ENCODE measurements at places on chromosomes 7 and 10.

GRCh38 chr10:124612611-124613498, 131.3 kb downstream of the FAM53B start:
- DNase-seq: no peak

DNA sequence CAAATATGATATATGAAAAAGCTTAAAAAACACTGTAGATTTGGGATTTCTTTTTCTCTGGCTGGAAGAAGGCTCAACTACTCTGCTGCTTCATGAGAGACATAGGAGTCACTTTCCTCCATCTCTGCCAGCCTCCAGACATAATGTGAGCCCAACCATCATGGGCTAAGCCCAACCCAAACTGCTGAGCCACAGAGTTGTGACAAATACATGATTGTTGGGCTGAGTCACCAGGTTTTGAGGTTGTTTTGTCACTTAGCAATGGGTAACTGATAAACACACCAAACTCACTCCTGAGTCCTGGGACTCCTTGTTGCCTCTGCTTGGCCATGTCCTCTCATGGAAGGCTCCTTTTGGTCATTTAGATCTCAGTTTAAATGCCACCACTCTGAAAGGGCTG, 381.8 kb upstream of the FZD8 start:
- no peak for DNase-seq

DNA sequence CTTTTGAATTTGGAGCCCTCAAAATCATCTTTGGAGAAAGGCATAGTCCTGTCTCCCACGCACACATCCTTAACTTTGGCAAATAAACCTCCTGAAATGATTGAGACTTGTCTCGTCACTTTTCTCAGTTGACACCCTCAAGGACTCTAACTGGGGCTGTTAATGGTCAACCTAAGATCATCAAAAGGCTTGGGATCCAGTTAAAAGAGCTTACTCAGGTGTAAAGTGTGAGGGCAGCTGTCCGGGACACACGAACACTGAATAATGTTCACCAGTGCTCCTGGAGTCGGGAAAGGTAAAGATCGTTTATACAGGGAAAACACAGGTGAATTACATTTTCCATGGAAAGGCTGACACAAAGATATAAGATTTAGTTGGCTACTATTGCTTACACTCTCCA, 84.7 kb downstream of the PAXIP1 start:
- DNase-seq: no peak

- DNase-seq: no peak
These were observed 31.9 kb upstream of the AGBL3 start for GRCh38 chr7:134954197-134955082.

DNA sequence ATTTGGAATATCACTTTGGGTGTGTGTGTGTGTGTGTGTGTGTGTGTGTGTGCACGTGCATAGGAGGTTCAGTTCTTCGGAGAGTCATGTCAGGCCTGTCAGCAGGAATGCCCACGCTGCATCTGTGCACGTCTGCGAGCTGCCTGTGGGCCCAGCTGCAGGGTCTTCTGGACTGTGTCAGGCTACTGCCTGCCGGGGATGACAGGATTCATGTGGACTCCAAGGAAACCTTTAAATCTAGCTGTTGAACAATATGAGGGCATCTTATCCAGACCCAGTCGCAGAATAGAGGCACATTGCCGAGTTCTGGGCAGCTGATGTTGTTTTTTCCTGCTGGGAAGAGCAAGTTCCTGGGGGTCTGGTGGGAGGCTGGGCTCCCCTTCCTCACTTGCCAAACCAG, 19.0 kb downstream of the AQP1 start:
- no peak for DNase-seq

DNA sequence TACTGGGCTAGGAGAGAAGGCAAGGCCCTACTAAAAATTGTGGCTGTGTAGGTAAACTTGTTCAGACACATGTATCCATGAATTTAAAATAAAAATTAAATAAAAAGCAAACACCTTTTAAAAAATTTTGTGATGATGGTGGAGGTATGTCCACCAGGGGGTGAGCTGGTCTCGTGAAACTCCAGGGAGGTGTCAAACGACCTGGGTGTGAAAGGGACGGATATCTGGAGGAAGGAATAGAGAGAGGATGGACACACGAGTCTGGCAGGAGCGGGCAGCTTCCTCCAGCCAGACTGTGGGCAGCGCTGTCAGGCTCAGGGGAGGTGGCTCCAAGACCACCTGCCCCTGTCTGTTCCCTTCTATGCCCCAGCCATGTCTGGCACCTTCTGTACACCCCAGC, 34.8 kb upstream of the DMBT1 start:
- no peak for DNase-seq

DNA sequence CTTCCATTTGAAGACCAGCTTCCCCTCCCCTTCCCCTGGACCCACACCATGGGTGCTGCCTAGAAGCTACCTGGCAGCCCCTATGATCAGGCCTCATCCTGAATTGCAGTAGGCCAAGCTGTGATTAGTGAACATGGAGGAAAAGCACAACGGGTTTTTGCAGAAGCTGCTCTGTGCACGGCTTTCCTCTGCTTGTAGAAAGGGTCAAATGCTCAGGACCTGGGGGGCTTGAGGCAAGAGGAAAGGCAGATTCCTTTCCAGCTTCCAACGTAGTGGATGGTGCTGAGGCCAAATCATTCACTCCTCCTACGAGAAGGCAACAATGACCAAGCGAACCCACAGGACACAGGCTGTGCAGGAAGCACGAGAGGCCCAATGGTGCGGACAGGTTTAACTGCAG, 410.3 kb upstream of the SHH start:
- no peak for DNase-seq

- DNase-seq: no peak
These were observed 306.6 kb downstream of the WDR37 start for GRCh38 chr10:1362589-1363445.

DNA sequence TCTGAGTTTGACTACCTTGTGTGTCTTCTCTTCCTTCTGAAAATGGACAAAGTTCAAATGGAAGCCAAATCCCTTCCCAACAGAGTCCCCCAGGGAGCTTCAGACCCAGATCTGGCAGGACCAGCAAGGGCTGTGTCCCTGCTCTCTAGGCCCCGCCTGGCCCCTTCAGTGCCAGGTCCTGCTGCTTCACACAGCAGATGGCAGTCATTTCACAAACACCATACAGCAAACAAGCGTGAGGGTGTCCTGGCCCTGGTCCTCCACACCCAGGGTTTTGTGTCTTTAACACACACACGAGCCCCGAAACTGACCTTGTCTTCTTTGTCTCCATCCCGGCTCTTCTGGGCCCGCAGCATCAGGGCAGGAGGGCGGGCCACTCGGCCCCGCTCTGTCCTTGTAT, 145.0 kb downstream of the TCERG1L start:
- no peak for DNase-seq

- DNase-seq: no peak
These were observed 223.2 kb downstream of the PTPRN2 start for GRCh38 chr7:158364451-158364850.

DNA sequence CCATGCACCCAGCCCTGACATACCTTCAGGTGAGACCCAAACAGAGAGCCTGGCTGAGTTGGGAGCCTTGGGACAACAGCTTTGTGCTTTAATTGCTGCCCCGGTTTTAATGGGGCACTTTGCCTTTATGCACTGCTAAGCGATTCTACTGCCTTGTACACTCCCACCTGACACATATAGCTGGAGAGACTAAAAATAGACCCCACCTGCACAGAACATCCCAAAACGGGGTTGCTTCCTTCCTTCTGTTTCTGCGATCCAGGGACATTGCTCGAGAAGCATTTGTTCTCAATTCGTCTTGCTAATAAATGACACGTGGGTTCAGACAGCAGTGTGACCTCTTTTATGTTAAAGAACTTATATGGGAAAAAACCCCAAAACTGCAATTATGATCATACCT, 258.8 kb upstream of the MYO3A start:
- DNase-seq: no peak

DNA sequence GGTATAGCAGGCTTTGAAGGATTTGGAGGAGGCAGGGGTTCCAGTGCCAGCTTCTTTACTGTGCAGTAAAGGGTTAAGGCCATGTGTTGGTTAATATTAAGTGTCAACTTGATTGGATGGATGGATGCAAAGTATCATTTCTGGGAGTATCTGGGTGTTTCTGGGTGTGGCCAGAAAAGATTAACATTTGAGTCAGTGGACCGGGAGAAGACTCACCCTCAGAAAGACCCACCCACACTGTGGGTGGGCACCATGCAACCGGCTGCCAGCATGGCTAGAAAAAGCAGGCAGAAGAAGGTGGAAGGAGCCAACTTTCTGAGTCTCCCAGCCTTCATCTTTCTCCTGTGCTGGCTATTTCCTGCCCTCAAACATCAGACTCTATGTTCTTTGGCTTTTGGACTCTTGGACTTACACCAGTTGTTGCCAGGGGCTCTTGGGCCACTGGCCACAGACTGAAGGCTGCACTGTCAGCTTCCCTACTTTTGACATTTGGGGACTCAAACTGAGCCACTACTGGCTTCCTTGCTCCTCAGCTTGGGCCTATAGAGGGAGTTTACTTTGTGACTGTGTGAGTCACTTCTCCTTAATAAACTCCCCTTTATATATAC, 6.8 kb upstream of the TRUB1 start:
- DNase-seq: no peak

DNA sequence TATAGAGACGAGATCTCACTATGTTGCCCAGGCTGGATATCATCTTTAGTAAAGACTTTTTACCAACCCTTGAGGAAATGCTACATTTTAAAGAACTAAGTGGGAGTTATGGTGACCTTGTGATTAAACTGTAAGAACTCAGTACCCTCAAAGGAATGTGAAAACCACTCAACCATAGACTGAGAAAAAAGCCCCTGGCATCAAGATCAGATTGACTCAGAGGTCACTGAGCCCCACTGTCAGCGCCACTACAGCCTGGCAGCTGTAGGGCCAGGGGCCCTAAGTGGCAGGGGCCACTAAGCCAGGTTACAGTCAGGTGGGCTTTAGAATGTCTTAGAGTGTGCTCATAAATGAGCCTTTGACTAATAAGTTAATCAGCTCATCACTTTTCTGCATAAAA, 55.9 kb downstream of the APBB1IP start:
- DNase-seq: no peak

DNA sequence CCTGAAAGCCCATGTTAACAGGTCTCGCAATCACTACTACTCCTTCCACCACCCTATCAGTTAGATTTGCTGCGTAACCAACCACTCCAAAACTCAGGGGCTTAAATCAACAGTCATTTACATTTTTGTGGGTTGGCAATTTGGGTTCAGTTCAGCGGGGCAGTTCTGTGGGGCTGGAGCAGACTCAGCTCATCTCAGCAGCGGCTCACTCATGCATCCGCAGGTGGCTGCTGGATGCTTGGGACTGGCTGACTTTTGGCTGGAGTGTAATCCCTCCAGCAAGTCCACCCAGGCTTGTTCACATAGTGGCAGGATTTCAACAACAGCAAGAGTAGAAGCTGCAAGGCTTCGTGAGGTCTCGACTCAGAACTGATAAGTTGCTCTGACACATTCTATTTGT, 79.2 kb downstream of the NEUROD6 start:
- no peak for DNase-seq

DNA sequence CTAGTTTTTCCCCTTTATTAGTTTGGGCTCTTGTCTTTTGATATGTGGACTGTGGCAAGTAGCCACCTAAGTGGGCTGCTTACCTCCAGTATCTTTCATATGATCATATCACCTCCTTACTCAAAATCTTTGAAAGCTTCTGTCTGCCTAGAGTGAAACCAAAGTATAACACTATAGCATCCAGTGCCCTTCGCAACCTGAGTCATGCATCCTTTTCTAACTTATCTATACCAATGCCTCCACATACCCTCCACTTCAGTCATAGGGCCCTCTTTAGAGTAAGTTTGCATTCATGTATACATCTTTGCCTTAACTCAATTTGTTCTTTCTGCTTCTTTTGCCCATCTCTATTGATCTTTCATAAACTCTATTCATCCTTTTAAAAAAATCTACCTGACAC, 15.7 kb upstream of the MACC1 start:
- no peak for DNase-seq

DNA sequence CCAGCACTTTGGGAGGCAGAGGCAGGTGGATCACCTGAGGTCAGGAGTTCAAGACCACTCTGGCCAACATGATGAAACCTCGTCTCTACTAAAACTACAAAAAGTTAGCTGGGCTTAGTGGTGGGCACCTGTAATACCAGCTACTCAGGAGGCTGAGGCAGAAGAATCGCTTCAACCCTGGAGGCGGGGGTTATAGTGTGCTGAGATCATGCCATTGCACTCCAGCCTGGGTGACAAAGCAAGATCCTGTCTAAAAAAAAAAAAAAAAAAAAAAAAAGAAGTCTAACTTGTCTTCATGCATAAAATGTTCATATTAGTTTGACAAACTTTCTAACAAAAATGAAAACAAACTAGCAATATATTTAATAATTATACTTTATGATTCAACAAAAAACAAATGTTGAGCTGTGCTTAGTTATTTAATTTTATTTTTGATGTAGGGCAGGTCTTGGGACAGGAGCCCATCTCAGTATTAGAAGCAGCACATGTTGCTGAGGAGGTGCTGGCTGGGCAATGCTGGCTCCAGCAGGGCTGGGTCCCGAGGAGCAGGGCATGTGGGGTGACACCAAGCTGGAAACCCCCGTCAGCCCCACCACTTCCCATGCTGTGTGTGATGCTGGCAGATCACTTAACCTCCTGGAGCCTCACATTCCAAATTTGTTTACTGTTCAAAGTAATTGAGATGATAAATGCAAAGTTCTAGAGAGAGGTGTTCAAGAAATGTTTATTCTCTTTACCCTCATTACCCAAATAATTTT, 335.3 kb upstream of the KLF6 start:
- DNase-seq: no peak

GRCh38 chr7:135508883-135509588, 866 bp downstream of the CNOT4 start:
- DNase-seq: no peak

- no peak for DNase-seq
These were observed 92.5 kb upstream of the LRGUK start for GRCh38 chr7:134034652-134035051.

DNA sequence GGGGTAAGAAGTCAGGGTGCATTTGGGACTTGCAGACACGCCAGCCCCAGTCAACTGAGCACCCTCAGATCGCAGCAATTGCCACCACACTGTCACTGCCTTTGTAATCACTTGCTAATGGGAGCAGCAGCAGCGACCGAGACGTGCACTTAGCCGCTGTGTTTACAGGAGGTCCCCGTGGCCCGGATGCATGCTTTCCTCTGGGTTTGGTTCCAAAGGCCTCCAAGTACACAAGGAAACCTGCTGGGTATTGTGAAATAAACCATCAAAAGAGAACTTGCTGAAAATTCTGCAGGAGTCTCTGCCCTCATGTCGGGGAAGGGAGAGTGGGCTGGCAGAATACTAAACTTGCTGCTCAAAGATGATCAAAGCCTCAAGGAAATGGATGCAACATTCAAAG, 341.7 kb downstream of the DNAJB6 start:
- no peak for DNase-seq

GRCh38 chr7:106448992-106449859, 164.4 kb upstream of the NAMPT start:
- no peak for DNase-seq

DNA sequence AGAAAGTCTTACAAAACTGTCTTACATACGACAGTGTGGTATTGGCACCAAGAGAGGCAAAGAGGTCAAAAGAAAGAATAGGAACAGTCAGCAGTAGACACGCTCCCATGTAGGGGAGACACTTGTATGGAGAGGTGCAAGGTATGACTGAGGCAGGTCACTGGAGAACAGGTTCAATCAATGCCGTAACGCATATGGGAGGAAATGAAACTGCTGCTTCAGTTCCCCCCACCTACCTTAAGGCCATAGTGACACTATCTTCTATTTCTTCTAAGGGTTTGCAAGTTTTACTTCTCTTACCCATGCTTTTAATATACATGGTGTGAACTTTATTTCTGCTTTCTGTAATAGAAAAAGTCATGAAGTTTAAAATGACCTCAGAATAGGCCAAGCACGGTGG, 5.5 kb upstream of the PITRM1 start:
- DNase-seq: no peak

- DNase-seq: no peak
These were observed 39.5 kb downstream of the AGK start for GRCh38 chr7:141590666-141591065.

Measured in NCI-H1417 treated with DMSO at 0.1 percent for 48 hours (cell line).